A549 treated with GW870086 at 1 μM for 4 hours (cell line): ENCODE measurements at places on chromosomes 6 and 20. TPM values are rescaled to one million over a fixed set of nuclear protein-coding genes. Genes with fewer than 3 reads are reported as not detected.

The BMP5 gene
- total RNA-seq = not detected in 5 replicates

The OR2H1 gene
- not detected in 5 replicates for total RNA-seq

The C6orf120 gene
- 8.2 to 14.8 TPM (median 12.9 TPM) in 5 replicates for total RNA-seq

The HNF4A gene
- 15.4 to 21.7 TPM (median 19.8 TPM) in 5 replicates for total RNA-seq

The LGSN gene
- 2.0 to 2.8 TPM (median 2.7 TPM) in 5 replicates for total RNA-seq

The THBD gene
- 47.1 to 57.7 TPM (median 50.6 TPM) in 5 replicates for total RNA-seq
